Effector CD4-positive, alpha-beta T cell (primary cell): ENCODE measurements at places on chromosomes 12 and 14.

GRCh38 chr12:93766796-93767523, 89.8 kb downstream of the CRADD start:
- DNase-seq: peak; percentile 20

GRCh38 chr14:20905676-20906075, 14.5 kb downstream of the RNASE3 start:
- no peak for DNase-seq

- DNase-seq: no peak
Observed at GRCh38 chr14:42628602-42629001, 1021.9 kb downstream of the LRFN5 start.

GRCh38 chr14:101119830-101120571, 216.5 kb upstream of the RTL1 start:
- no peak for DNase-seq

DNA sequence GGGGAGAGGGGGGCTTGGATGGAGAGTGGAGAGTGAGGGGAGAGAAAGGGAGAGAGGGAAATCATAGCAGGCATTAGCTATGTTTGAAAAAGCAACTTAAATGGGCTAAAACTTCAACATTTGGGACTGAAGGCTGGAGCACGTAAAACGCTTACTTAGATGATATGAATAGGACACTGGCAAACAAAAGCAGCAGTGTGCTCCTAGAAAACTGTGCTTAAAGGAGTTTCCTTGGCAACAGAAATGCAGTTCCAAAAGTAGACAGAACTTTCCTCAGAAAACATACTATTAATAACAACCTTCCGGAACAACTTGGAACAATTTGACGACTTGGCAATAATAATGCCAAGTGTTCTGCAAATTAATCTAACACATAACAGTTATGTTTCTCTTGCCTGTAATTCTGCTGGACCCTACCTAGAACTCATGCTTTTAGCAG, 235.5 kb upstream of the NPAS3 start:
- no peak for DNase-seq

DNA sequence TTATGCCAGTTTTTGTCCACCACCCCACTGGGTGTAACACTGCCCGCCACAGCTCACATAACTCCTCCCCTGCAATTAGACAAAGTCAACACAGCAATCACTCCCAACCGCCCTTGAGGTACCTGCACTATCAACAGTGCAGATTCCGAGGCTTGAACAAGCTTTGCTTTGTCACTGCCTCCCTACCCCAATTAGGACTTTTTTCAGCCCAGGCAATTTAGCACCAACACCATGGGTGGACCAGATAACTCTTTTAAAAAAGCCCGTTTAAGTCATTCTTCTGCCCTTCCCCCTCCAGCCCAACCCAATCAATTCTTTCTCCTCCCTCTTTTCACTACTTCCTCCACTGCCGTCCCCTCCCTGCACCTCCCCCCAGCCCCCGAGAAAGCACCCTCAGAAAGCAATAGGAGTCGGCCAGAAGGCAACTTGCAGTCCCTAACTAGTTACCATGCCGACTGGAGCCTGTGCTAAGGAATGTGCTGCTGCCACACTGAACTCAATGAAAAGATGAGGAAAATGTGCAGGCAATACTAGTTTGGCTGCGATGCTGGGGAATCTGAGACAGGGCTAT, 45.7 kb upstream of the OTX2 start:
- DNase-seq: no peak

DNA sequence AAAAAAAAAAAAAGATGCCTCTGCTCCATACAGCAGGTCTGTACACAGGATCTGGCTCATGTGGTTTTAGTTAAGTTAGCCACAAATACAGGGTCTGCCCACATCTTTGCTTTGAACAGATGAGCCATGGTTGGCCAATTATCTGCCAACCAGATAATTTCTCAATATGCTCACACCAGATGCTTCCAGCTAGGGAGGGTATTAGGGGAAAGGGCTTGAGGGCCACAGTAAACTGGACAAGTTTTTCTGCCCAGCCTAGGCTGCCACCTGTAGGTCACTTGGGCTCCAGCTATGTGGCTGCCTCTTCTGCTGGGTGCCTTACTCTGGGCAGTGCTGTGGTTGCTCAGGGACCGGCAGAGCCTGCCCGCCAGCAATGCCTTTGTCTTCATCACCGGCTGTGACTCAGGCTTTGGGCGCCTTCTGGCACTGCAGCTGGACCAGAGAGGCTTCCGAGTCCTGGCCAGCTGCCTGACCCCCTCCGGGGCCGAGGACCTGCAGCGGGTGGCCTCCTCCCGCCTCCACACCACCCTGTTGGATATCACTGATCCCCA, 776 bp downstream of the RDH5 start:
- DNase-seq: no peak

DNA sequence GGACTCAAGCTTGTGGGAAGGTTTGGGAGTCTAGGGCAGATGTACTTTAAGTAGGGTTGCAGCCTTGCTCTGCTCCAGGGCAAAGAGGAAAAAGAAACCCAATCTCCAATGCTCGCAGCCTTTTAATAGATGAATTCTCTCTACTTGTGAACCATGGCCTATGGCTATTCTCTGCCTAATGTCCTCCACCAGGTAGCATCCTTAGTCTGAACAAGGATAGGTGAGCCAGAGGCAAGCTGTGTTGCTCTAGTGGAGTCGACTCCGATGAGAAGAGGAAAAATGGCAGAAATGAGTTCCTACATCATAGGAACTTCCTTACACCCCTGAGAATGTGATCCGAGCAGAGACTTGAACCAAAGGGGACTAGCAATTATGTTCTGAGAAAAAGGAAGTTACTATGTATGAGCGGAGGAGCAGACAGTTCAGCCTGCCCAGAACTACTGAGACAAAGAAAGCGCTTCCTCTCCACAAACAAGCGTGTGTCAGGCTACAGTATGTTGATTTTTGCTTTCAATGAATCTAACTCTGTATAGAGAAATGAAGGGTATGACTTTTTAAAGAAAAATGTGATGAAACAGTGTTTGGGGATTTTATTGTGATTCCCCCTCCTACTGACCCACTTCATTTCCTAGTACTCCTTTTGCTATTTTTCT, 153.6 kb upstream of the ARID2 start:
- DNase-seq: no peak

GRCh38 chr12:125773033-125773640, 707.9 kb downstream of the AACS start:
- no peak for DNase-seq

DNA sequence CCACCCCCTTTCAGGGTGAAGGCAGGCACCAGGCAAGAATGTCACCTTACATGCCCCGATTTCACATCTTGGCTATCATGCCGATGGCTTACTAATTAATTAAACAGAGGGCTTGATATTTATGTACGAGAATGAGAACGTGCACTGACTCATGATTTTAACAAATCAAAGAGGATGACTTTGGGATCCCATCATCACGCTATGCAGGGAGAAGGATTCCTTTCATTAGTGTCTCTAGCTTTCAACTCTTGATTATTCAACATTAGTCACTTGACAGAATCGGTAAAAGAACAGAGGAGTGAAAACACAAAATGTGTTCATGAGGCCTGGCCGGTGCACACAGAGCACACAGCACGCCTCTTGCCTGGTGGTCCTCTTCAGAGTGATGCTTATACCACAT, 80.6 kb downstream of the PRKAB1 start:
- no peak for DNase-seq

DNA sequence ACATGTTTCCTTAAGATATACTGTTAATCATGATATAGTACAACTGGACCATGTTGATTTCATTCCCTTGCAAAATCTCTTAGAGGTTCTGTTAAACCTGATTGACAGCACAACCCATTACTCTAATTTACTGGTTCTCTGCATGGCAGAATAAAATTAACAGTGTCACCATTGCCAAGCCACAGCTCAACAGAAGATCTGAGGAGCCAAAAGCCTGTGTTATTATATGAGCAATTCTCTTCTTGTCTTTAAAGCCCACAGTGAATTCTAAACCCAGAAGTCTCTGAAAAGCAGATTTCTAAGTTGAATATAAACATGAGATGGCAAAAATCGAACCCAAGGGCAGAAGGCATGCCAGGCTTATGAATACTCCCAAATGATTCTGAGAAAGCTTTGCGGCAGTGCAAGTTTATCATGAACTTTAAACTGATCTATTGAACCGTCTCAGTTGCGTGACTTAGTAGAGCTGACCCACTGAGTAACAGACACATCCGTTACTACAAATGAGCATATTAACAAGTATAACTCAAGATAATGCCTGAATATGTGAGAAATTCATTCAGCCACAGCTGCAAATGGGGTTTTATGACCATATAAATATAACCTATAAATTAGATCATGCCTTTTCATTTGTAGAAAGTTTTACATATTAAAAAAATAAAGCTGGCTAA, 78.2 kb downstream of the IPO8 start:
- DNase-seq: no peak

GRCh38 chr12:132835076-132836025, 6.7 kb upstream of the GOLGA3 start:
- no peak for DNase-seq

DNA sequence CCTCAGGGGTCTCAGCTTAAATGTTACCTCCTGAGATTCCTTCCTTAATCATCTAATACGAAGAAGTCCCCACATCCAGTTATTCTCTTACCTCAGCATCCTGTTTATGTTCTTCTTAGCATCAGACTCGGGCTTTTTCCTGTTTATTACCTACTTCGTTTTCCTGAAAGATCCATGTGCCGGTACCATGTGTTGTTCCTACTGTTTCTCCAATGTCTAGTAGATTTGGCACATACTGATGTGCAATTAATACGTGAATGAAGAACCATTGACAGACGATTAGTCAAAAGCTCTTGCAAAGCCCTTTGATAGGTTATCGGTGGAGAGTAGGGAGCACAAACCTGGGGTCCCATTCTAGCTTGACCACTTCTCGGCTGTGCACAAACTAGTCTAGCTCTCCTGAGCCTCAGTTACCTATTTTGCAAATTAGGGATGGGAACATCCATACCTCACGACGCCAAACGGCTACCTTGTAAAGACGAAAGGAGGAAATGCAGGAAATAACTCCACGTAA, 735 bp upstream of the MAPKAPK5 start:
- DNase-seq: no peak

DNA sequence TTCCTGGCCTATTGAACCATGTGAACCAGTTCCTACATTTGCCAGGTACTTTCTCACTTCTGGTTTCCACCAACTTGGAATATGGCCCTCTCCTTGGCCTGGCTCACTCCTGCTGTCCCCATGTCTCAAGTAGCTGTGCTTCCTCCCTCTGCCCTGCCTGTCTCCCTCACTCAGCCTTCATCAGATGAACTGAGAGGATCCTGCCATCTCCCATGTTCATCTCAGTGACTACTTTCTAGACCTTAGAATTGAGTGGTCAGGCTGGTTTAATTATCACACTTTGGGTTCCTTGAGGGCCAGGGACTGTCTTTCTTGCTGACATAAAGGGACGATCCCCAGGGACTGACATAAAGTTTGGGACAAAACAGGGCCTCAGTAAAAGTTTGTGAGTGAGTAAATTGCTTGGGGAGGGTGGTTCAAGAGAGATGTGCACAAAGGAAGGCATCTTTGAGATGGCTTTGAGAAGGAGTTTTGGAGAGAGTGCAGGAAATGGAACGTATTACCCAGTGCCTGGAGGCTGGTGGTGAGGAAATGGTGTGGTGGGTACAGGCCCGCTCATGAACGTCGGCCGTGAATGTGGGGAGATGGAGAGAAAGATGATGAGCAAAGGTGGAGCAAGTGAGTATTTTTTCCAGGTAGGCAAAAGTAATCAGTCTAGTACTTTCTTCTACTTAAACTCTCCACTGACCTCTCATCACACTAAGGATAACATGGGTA, 20.8 kb downstream of the DYRK2 start:
- no peak for DNase-seq

- DNase-seq: no peak
Observed at GRCh38 chr12:108400056-108400455, 60.9 kb upstream of the CMKLR1 start.

DNA sequence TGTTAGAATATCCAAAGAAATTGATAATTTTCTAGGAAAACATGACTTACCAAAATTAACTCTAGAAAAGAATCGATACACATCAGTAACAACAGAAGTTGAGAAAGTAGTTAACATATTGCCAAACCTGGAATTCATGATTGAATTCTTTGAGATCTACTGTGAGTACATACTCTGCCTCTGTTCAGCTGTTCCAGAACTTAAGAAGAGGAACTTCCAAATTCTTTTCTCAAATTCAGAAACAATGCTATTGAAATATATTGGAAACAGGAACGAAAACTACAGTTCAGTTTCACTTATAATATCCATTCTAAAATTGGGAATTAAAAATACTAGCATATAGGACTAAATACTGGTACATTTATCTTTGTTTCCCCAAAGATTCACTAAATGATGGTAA, 57.9 kb downstream of the MARK3 start:
- no peak for DNase-seq

DNA sequence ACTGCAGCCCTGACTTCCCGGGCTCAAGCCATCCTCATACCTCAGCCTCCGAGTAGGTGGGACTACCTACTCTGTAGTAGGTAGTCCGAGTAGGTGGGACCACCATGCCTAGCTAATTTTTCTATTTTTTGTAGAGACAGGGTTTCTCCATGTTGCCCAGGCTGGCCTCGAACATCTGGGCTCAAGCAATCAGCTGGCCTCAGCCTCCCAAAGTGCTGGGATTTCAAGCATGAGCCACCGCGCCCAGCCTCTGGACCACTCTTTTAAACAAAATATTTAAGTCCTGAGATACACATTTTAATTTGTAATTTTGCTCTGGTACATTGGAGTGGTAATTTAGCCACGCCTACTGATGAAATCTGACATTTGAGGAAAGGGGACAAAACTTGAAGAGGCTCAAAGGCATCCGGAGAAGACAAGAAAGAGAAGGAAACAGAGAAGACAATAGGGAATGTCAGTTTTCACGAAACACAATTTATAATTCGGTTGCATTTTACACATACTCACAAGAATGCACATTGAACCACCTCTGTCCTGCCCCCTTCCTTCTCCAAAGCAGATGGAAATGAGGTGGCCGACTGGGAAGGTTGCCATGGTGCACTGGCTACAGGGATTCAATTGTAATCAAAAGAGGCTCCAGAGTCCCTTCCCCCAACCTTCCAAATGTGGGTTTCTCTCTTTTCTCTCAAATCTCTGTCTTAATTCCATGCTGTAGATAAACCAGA, 9.7 kb upstream of the TUBA1A start:
- DNase-seq: no peak

DNA sequence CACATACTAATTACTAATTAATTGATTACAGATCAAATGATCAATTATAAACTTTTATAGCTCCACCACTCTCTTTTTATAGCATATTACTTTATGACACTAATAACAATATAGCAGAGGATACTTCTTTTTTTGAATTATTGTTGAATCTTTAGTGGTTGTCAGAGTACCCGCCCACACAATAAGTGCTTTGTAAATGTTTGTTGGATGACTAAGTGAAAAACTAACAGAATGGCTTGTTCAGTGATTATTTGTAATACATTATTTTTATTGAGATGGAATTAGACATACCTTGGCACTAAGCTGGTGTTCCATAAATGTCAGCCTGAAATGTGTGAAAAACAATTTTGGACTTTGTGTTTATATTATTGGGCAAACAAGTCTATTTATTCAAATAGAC, 670.5 kb upstream of the ATXN7L3B start:
- no peak for DNase-seq

GRCh38 chr12:41930866-41931437, 213.7 kb downstream of the GXYLT1 start:
- no peak for DNase-seq
